ENCODE measurements at places on chromosomes 2 and 18. TPM values are rescaled to one million over a fixed set of nuclear protein-coding genes. Genes with fewer than 3 reads are reported as not detected.
A peak's percentile ranks its signal among the peaks of the same experiment; 100 is the strongest.

PPM1B gene
- 22.1 TPM for total RNA-seq

- no peak for ATAC-seq
Observed at GRCh38 chr2:65878011-65878340, 445.6 kb upstream of the SPRED2 start.

DNA sequence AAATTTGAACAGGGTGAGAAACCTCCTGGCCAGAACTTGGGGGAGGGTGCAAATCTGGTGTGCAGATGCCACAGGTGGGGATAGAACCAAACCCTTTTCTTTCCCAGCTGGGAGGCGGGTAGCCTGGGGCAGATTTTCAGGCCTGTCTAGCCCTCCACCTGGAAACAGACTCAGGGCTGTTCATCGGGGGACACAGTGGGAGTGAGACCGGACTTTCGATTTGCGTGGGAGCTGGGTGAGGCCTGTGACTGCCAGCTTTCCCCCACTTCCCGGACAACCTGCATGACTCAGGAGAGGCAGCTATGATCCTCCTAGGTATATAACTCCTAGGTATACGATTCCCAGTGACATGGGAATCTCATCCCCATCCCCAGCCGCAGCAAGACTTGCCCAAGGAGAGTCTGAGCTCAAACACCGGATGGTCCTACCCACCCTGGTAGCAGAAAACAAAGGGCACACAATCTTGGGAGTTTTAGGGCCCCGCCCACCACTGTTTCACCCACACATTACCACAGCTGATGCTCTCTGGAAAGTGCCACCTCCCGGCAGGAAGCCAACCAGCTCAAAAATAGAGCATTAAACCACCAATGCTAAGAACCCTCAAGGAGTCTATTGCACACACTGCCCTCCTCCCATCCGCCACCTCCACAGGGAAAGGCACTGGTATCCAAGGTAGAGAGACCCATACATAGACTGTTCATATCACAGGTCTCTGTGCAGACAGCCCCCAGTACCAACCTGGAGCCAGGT, 92.5 kb downstream of the BARD1 start:
- no peak for ATAC-seq

DNA sequence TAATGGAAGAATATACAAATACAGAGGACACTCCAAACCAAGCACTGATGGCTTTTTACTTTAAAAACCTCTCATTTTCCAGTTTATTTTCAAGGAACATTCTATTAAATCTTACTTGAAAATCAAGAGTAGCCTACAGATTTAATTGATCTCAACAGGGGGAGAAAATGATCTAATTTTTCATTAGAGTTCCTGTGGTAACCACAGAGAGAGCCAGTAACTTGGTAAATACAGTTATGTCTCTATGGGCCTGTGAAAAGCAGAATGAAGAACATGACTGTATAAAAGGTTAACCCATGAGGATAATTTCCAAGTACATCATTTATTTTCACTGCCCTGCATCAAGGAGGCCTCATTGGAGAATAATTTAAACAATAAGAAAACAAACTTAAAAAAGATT, 39.8 kb upstream of the ITPRID2 start:
- no peak for ATAC-seq

CD28 gene
- 0.50 TPM for total RNA-seq

DNA sequence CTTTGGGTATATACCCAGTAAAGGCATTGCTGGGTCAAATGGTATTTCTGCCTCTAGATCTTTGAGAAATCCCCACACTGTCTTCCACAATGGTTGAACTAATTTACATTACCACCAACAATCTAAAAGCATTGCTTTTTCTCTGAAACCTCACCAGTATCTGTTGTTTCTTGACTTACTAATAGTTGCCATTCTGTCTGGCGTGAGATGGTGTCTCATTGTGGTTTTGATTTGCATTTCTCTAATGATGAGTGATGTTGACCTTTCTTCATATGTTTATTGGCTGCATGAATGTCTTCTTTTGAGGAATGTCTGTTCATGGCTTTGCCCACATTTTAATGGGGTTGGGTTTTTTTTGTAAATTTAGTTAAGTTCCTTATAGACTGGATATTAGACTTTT, 382.6 kb upstream of the ZNF804A start:
- no peak for ATAC-seq

- no peak for ATAC-seq
Observed at GRCh38 chr2:148161909-148162435, 141.1 kb downstream of the MBD5 start.

GRCh38 chr2:212549463-212549862, 10.9 kb upstream of the ERBB4 start:
- peak; percentile 81 for ATAC-seq

DNER gene
- 0.64 TPM for total RNA-seq

DSEL gene
- total RNA-seq, result 8.5 TPM

GRCh38 chr2:151823651-151824050, 4.6 kb downstream of the ARL5A start:
- ATAC-seq, result no peak

- ATAC-seq, result no peak
Observed at GRCh38 chr18:30149585-30149984, 893.0 kb downstream of the DSC3 start.

CLHC1 gene
- 21.5 TPM for total RNA-seq

NOTO gene
- 0.13 TPM for total RNA-seq

- ATAC-seq, result no peak
Observed at GRCh38 chr2:17652681-17653394, 100.8 kb downstream of the SMC6 start.

- no peak for ATAC-seq
Observed at GRCh38 chr18:56481751-56482150, 156.6 kb downstream of the TXNL1 start.

- ATAC-seq, result no peak
Observed at GRCh38 chr18:48962252-48962993, 11.7 kb upstream of the SMAD7 start.

EEF1B2 gene
- total RNA-seq, result 614 TPM

SLC9A4 gene
- total RNA-seq, result 2.1 TPM

DNA sequence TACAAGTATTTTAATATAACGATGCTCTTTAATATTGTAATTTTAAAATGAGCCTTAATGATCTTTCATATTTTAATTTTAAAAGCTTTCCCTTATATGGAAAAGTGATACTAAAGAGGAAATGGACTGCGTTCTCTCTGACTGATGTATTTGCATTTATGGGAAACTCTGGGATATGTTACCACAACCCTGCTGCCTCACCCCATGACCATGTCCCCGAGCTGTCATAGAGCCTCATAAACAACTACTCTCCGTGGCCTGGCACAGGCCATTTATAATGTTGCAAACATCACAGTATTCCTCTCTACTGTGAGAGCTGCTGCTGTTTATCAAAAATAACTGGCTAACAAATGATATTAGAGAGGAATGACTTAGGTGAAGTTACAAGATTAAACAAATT, 75.8 kb upstream of the SEC11C start:
- no peak for ATAC-seq

ZBTB14 gene
- total RNA-seq, result 15.4 TPM

DNA sequence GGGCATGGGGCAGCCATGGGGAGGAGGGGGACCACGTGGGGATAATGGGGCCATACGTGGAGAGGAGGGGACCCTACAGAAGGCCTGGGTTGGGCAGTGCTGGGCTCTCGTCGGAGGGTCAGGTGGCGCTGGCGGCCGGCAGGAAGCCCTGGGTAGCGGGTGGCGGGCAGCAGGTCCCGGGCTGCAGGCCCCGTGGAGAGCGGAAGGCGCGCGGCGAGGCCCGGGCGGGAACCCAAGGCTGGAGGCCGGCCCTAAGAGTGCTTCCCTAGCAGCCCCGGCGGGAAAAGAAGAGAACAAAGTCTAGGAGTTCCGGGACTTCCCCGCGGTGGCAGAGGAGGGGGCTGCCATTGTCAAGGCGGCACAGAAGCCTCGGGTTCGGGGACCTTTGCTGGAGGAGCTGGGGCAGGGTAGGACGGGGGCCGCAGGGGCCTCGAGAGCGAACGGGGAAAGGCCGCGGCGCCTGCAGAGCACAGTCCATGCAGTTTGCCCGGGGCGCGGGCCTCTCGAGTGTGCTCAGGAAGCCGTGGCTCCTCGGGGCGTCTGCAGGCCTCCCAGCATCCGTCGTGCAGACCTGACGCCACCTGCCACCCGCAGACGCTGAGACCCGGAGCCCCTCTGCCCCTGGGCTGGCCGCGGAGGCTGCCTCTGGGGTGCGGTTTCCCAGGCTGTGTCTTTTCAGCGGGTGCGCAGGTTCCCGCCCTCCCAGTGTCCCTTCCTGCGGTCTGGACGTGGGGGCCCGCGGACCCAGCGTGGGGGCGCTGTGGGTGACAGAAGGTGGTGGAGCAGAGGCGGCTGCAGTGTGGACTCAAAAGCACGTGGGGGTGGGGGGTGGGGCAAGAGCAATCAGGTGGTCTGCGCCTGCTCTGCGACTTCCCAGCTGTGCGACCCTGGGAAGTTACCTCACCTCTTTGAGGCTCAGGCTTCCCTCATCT, 19.4 kb upstream of the NCL start:
- ATAC-seq, result peak; percentile 16

- no peak for ATAC-seq
Observed at GRCh38 chr2:218430721-218431120, 11.8 kb downstream of the VIL1 start.

GRCh38 chr2:224033601-224034000, 5.5 kb downstream of the SERPINE2 start:
- no peak for ATAC-seq

AQP4 gene
- 0.09 TPM for total RNA-seq

DNA sequence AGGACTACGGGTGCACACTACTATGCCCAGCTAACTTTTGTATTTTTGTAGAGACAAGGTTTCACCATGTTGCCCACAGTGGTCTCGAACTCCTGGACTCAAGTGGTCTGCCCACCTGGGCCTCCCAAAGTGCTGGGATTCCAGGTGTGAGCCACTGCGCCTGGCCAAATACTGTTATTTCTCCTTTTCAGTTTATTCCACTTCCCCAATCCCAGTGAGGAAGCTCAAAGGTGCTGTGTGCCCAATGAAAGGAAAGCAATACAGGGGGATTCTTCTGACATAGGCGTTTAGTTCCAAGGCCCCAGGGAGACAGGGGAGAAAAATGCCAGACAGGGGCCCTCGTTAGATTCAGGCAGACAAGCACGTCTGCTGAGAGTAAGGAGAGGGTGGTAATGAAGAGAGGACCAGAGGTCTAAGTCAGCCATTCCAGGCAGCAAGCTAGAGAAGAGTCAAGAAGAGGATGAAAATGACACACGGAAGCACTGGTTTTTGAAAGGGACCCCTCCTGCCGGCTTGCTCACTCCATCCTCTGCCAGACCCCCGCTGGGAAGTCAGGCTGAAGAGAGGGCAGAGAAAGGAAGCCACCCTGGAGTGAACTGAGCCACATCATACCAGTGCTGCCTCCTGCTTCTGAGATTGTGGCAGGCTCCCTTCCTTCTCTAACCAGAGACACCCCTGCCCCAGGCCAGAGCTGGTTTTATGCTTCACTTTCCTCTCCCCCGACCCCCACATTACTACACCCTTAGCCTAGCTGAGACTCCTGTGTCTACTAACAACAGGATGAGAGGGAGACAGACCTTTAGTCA, 6.7 kb downstream of the INO80C start:
- no peak for ATAC-seq

GRCh38 chr2:112996635-112997034, 8.6 kb upstream of the IL36A start:
- no peak for ATAC-seq

CAPN14 gene
- total RNA-seq, result 0.11 TPM

- ATAC-seq, result no peak
Observed at GRCh38 chr18:3340015-3340681, 78.2 kb downstream of the MYL12B start.

CDH20 gene
- not detected for total RNA-seq

CDK15 gene
- total RNA-seq, result 0.54 TPM

GRCh38 chr2:223439786-223440185, 162.4 kb downstream of the SCG2 start:
- ATAC-seq, result no peak

DNA sequence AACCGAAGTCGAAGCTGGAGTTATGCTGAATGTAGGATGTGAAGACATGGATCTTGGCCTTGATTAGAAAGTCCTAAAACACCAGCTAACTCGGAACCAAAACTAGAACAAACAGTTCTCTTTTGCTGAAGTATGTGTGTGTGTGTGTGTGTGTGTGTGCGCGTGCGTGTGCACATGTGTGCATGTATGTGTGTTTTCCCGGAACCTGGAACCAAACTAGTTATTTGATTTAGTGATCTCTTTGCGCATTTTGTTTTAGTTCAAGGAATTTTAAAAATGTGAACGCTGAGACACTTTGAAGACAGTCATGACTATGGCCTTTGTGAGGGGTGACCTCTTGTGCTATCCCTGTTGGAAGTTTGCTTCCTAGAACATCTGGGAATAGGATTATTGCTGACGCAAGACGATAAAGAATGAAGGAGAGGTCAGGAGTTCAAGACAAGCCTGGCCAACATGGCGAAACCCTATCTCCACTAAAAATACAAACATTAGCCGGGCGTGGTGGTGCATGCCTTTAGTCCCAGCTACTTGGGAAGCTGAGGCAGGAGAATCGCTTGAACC, 23.8 kb downstream of the FHL2 start:
- ATAC-seq, result no peak

MLPH gene
- 1.2 TPM for total RNA-seq

KANSL1L gene
- 25.6 TPM for total RNA-seq

- ATAC-seq, result peak; percentile 86
Observed at GRCh38 chr18:45335282-45336043, 279.8 kb upstream of the SLC14A2 start.

GRCh38 chr2:181954538-181954883, 31.1 kb upstream of the PPP1R1C start:
- ATAC-seq, result peak; percentile 3

- no peak for ATAC-seq
Observed at GRCh38 chr2:220985561-220985960, 586.5 kb downstream of the EPHA4 start.

DNA sequence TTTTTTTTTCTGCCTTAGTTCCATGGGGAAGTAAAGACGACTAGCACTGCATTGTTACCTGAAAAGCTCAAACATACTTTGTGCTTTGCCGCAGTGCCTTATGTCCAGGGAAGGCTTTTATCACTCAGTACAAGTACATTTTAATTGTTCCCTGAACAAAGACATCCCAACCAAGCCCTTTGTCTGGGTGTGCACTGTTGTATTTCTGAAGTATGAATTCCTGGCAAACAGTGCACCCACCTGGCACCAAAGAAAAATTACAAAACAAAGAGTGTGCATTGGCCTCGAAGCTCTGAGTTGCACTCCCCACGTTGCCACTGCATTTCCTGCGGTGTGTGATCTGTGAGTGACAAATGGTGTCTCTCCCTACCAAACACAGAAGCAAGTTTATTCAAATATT, 858.5 kb upstream of the PIK3C3 start:
- ATAC-seq, result peak; percentile 80

PLCD4 gene
- 10.5 TPM for total RNA-seq

OR6B3 gene
- 0.87 TPM for total RNA-seq

CKAP2L gene
- 9.3 TPM for total RNA-seq

GRCh38 chr2:193690572-193690971, 1495.8 kb upstream of the TMEFF2 start:
- no peak for ATAC-seq

GRCh38 chr2:13481201-13481600, 764.5 kb downstream of the TRIB2 start:
- ATAC-seq, result no peak

DNA sequence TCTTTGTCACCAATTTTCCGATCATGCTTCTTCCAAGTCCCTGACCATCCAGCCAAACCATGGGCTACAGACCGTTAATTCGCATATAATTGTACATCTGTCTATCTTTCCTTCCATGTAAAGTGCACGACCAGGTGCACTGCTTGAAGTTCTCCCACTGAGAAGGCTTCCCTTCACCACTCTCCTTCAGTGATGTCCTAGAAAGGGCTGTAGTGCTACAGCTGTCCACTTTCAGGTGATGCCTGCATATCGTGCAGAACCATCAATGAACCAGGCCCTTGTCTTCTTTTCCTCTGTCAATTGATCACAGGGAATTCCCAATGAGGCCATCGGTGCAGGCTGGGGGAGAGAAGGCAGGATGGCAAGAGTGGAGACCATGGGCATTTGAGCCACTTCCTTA, 148.9 kb downstream of the TMEM182 start:
- no peak for ATAC-seq

All from motor neuron (in vitro differentiated cells).